Substantia nigra (tissue), 51 donors: ENCODE measurements at places on chromosomes 12 and 14.

DNA sequence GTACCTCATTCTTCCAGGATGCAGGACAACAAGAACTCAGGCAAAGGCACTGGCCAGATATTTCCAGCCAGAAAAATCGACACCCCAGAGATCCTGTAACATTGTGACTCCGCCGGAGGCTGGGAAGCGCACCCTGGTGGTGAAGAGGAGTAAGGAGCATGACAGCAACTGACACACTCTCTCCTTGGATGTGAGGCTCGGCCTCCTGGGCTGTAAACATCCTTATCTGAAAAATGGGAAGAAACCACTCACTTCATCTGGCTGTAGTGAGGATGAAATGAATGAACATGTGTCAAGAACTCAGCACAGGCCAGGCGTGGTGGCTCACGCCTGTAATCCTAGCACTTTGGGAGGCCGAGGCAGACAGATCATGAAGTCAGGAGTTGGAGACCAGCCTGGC is 27.5 kb downstream of the TCHP start:
- no peak for DNase-seq

DNA sequence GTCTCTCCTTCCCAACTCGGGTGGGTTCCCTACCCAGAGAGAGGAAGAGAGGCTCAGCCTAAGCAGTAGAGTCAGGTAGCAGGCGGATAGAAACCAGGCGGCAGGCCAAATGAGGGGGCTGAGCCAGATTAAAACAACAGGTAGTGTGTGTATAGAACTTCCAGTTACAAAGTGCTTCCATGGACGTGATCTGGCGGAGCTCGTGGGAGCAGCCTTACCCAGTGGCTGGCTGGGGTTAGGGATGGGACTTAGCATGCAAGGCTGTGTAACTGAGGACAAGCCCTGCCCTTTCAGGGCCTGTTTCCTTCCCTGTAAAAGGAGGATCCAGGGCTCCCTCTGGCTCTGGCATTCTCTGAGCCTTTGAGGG is 8.3 kb downstream of the KRT80 start:
- no peak for DNase-seq

DNA sequence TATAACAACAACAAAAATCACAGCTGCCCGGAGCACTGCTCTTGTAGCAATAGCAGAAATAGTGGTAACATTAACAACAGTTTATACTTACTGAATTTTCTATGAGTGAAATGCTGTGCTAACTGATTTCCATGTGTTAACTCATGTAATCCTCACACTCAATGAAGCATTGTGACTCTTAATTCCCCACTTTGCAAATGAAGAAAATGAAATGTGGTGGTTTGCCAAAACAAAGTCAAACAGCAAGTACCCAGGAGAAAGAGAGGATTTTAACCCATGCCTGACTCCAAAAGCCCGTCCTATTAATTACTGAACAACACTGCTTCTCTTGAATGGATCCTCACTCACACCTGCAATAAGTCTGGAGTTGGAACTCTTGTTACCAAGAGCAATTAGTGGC is 123.5 kb downstream of the MED13L start:
- DNase-seq = no peak

GRCh38 chr12:85575120-85576096 is 260.8 kb downstream of the RASSF9 start:
- DNase-seq = no peak

- no peak for DNase-seq
Observed at GRCh38 chr12:115998119-115998633, 279.3 kb downstream of the MED13L start.
